Stimulated activated CD8-positive, alpha-beta memory T cell treated with anti-CD3 and anti-CD28 coated beads, Interleukin-12 subunit alpha, Interleukin-12 subunit beta, amount 100 ng/mL, for 1 hour (primary cell): ENCODE measurements at places on chromosomes 4 and X.

DNA sequence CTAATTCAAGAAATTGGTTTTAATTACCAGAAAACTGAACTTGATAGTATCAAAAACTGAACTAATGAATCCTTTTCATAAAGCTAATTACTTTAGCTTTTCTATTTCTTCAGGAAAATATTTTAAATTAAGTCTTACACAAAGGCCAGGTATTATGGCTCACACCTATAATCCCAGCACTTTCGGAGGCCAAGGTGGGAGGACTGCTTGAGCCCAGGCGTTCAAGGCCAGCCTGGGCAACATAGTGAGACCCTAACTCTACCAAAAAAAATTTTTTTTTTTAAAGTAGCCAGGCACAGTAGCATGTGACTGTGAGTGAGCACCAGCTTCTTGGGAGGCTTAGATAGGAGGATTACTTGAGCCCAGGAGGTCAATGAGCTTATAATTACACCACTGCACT is 19.1 kb downstream of the CNOT6L start:
- no peak for DNase-seq

GRCh38 chrX:136386826-136387225 is 86.1 kb downstream of the ADGRG4 start:
- DNase-seq = no peak

DNA sequence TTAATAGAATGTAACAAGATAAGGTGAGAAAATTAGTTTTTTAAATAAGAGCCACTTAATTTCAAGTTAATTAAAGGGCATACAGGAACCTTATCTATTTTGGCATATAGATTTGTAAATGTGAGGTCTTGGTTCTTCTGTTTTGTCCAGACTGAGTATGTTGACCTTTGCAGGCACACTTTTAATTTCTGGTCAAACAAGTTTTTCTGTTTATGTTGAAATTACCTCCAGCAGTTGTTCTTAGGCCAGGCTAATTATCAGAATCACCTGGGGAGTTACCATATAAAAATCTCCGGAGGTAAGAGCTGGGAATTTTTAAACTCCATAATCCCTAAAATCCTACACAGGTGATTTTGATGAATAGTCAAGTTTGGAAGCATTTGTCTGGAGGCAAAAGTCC is 227.4 kb upstream of the ANKRD50 start:
- DNase-seq = no peak

DNA sequence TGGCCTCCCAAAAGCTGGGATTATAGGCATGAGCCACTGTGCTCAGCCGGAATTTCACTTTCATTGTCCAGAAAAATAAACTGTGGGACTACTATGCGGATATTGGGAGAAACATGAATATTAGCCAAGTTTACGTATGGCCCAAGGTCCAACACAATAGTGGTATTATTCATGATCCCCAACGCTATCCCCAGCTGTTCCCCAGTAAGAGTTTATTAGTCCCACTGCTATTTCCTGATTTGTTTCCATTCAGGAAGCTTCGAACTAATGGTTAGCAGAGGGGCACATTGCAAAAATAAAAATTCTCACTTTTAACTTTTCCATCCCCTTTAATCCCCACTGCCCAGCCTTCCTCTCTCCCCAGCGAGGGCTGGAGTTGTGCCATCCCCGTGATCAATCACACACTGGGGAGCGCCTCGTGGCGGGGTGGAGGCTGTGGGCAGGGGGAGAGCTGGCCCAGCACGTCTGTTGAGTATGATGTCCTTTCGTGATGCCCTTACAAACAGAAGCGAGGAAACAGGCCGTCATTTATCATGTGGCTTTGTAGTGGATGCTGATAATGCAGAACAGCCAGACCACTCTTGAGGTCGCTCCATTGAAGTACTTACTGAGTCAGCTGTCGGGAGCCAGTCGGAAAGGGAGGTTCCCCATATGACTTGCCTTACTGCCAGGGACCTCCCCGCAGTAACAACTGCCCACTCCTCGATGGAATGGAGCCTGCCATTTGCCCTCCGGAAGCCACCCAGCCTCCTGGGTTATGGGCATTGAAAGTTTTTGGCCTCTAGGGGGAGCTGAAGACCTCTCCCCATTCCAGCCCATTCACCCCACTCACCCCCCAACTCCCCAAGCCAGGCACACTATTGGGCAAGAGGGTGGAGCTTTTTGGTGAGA is 117.0 kb downstream of the KDR start:
- DNase-seq = no peak

DNA sequence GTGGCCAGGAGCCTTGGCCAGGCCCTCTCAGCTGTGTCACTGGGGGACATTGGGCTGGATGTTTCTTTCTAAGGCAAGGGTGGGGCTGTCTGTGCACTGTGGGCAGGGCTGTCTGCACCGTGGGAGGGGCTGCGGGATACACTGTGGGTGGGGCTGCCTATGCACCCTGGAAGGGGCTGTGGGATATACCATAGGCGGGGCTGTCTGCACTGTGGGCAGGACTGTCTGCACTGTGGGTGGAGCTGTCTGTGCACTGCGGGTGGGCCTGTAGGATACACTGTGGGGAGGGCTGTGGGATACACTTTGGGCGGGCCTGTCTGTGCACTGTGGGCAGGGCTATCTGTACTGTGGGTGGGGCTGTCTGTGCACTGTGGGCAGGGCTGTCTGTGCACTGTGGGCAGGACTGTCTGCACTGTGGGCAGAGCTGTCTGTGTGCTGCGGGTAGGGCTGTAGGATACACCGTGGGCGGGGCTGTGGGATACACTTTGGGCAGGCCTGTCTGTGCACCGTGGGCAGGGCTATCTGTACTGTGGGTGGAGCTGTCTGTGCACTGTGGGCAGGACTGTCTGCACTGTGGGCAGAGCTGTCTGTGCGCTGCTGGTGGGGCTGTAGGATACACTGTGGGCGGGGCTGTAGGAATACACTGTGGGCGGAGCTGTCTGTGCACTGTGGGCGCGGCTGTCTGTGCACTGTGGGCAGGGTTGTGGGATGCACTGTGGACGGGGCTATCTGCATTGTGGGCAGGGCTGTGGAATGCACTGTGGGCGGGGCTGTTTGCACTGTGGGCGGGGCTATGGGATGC is 31.1 kb downstream of the ACOX3 start:
- DNase-seq = peak; percentile 39

- DNase-seq = no peak
Observed at GRCh38 chr4:152422817-152423320, 113.0 kb downstream of the FBXW7 start.

DNA sequence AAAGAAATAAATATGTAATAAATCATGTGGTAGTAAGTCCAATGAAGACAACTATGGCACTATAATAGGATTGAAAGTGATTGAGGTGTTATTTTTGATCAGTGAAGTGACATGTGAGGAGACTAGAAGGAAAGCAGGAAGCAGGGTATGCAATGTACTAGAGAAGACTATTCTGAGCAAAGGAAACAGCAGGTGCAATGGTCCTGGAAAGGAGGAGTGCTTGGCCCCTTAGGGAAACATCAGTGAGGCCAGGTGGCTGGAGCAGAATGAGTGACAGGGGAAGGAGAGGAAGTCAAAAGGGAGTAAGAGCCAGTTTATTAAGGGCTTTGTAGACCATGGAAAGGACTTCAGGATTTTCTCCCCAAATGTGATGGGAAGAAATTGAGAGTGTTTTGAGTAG is 207.6 kb upstream of the HCCS start:
- DNase-seq = no peak

DNA sequence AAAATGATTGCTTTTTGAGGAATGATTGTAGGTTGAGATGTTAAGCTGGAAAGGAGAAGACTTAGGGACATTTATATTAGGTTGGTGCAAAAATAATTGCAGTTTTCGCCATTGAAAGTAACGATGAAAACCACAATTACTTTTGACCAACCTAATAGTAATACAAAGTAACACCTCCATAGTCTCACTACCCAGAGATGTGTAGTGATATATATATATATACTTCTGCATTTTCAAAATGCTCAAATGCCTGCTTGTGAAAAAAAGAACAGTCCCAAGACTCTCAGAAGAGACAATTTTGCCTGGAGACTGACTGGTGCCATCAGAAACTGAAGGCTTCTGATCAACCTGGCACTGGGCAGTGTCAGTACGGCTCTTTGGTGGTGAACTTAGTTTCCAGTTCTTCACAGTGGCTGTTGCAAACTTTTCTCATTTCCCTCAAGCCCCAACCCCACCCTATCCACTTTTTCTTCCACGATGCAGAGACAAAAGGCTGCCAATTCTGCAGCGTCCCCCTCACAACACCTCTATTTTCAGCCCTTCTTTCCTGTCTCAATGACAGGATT is 35.1 kb upstream of the TAPT1 start:
- DNase-seq = no peak

DNA sequence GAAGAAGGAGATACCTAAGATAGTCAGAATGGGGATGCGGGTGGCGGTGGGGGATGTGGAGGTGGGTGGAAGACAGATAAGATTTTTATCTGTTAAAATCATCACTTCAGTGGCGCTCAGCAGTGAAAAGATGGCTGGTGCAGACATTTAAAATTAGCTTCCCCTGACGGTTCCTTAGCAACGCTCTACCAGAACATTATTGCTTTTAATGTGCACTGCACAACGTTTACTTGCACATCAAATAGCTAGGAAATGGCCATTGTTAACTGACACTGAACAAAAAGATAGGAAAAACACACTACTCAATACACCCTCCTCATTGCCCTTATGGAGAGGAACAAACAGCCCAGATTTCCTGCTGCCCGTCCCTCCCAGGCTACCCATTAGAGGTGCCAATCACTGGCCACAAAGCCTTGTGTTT is 61.0 kb upstream of the FTHL17 start:
- DNase-seq = no peak

DNA sequence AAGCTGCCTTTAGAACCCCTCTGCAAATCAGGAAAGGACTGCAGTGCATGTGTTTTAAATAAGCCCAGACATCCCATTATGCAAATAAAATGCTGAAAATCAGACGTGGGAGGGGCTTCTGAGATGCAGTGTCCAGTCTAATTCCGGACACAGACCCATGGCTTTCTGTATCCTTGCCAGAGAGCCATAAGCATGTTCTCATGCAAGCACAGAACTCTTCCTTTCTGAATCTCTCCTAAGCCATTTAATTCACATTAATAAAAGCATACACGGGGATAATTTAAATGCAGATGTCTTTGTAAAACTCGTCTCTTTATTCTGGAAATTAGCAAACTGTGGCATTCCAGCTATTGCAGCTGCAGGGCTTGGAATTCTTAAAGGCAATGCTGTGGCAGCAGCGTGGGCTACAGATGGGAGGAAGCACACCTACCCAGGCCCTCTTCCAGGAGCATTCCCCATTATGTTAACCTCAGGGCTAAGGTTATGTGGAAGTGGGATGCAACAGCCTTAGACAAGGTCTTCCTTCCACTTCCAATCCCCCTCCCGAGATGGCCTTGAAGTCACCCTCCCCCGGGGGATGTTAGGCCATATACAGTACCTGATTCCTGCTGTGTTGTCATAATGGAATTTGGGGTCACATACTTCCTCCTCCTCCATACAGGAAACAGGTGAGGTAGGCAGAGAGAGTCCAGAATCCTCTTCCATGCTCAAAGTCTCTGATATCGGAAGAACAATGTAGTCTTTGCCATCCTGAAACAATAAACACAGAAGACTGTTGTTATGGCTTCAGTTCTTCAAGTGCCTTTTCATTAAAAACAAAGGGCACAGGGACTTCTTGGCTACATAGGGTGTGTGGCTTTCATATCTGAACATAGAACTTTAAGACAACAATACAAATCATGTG is 38.1 kb downstream of the KDR start:
- DNase-seq = no peak

GRCh38 chr4:102575369-102576129 is 74.4 kb downstream of the NFKB1 start:
- no peak for DNase-seq

DNA sequence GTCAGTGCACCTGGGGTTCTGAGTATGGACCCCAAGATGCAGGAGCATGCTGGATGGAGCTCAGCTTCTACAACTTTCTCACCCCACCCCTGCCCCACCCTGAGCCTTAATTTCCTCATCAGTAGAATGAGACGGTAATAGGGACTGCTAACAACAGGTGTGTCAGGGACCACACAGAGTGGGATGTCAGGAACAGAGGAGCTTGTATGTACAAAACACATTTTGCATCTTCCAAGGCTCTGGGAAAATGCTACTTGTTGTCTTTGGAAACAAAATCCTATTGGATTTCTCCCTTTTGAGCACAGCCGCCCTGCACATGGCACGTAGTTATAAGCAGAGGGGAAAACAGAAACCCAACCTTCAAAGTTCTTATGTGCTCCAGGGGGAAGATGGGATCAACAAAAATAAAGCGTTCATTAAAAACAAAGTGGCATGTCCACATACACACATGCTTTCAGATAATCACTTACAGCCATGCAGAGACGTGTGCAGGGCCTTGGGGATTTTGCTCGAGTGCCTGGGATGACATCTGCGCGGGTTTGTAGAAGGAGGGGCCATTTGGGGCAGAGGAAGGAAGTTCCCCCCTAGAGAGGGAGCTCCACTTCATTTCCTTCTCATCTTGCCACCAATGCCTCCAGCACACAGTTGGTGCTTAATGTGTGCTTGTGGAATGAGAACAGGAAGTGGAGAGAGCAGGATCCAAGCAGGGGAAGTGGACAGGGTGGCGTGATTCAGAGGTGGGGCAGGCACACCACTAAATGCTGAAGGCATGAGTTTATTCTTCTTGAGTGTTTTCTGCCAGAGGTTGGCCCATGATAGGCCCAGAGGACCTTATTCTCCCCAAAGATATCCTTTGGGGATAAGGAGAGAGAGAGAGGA is 138.9 kb downstream of the SMIM20 start:
- DNase-seq = no peak

DNA sequence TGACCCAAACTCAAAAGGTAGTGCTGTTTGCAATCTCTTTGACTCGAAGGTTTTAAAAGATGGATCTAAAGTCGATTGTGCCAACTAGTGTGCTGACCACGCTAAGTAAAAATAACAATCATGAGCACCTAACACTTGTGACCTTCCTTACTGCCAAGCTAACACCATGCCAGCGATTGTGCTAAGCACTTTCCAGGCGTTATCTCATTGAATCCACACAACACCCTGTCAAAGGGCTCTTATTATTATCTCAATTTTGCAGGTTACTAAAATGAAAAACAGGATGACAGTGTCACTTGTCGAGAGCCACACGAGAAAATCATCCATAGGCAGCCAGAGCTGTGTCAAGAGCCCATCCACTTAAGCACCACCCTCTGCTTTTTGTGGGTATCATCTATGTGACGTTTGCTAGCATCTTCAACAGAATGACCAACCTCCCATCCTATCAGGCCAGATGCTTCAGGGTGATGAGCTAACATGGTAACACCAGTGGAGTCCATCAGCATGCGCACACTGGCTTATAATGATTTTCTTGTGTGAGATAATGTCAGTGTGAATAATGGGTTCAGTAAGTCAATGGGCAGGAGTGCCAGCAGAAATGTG is 893 bp upstream of the GAB3 start:
- no peak for DNase-seq

- DNase-seq = no peak
Observed at GRCh38 chr4:181896614-181897013, 346.6 kb upstream of the TENM3 start.

GRCh38 chr4:39530682-39531081 is 3.4 kb upstream of the UGDH start:
- DNase-seq = no peak

DNA sequence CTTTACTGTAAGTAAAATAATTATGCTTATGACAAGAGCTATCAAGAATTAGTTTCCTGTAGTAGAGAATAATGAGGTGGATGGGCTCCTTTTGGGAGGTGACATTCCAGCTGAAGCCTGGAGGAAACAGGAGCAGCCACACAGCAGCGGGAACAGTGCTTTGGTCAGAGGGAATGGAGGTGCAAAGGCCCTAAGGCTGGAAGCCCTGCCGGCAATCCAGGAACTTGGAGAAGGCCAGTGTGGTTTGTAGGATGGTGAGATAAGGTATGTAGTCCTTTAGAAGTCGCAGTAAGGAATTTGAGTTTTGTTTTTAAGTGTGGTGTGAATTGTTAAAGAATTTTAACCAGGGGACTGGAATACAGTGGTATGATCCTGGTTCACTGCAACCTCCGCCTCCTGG is 8.1 kb downstream of the TMEM131L start:
- DNase-seq = no peak
